Stimulated activated CD4-positive, alpha-beta T cell treated with anti-CD3 and anti-CD28 coated beads, Interleukin-1b, Interleukin-23, amount 100 ng/mL, for 48 hours (primary cell): ENCODE measurements at places on chromosomes 7 and 10.
A peak's percentile ranks its signal among the peaks of the same experiment; 100 is the strongest.

DNA sequence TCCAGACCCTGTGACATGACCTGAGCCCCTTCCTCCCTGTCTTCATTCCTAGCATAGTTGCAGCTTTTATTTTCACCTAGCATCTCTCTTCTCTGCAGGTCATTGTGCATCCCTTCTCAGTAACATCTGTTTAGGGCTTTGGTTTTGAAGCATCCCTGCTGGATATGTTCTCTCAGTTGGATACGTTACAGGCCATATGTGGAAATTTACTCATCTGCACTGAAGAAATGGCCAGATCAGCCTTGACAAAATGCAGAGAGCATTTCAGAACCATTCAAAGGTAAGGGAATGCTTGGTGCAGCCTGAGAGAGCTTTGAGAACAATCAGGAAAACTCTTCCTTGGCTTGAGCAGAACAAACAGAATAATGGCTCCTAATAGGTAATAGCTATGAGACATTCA lies 647.0 kb downstream of the KCNMA1 start:
- DNase-seq: no peak

DNA sequence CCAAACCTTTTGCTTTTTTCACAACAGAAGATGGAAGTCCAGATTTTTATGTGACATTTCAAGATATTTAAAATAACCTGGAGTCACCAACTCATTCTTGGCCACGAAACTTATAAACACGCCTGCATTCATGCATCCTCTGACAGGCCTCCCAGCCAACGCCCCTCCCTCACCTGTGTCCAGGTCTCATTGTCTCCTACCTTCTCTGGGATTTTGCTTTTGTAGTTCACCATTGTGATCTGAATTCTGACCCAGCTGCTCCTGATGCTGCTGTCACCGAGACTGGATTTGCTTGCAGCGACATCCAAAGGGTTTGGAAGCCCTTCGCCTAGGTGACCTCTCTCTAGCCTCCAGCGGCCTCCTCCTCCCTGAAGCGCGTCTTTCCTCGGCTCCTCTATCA lies 10.8 kb downstream of the ZNF467 start:
- no peak for DNase-seq

DNA sequence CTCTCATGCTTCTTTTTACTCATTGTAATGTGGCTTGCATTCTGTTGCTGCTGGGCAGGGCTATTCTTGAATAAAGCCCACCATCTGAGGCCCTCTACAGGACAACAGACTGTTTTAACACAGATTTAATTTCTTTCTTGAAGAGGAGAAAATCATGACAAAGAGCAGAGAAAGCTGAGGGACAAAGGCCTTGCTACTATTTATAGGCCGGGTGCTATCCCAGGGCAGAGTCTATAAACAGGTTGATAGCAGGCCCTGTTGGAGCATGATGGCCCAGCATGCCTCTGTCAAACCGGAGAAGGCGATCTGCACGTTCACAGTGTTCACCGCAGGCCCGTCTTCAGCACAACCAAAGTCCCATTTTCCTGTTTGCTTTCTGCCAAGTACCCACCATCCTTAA lies 3.0 kb downstream of the VIPR2 start:
- DNase-seq: no peak

DNA sequence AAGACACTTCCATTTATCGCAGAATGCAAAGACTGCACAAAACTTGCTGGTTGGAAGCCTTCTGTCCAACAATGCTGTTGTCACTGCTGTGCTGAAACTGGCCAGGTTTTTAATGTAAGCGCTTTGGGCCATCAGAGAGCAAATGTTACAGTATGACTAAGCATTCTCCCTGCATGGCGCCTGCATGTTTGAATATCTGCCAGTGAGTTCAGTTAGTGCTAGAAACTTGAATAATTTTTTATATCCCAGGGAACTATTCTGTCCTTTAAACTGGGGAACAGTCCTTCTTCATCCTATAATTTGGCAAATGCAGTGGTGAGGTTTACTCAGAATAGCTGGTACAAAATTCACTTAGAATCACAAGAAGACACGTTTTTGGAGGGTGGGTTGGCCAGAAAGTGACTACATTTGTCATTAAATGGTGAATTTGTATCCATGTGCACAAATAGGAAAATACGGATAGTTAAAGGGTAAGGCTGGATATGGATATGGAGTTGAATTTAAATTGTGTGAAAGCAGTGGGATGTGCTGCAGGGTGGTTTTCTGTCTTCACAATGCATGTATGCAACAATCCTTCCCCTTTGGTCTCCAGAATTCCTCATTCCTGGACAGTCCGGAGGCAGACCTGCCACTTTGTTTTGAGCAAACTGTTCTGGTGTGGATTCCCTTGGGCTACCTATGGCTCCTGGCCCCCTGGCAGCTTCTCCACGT lies 1.7 kb downstream of the ABCC2 start:
- DNase-seq: no peak

DNA sequence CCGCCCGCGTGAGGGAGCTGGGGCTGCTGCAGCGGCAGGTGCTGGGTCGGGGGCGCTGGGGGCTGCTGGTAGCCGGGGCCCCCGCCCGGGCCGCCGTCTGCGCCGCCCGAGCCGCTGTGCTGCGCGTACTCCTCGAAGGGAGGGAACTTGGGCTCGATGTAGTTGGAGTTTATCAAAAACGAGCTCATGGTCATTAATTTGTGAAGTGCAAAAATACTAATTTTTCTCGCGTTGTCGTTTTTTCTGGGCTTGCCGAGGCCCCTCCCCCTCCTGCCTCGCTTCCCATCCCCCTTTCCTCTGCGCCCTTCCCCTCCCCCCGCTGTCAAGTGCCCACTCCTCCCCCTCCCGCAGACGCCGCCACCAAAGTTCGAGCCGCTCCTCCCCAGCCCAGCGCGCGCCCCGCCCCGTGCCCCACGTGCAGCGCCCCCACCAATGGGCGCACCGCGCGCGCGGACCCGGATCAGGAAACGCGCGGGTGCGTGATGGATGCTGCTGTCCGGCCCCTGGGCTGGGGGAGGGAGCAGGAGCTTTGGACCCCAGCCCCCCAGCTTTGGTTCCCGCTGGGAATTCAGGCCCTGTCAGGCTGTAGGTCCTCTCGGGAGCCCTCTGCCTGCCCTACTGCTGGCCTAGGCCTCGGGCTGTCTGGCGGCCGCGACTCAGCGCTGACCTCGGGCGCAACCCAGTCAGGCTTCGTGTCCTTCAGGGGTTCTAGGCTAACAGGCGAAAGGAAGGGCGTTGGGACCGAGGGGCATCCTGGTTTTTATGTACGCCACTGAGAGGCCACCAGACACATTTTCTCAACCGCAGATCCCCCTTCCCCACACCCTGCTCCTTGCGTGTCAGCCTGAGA lies at the start of gene HOXA4:
HOXA4 (minus strand) TSS at position 218 of the 850 bp plus-strand sequence; CDS start at position 194, 24 bp downstream.
- peak; percentile 67 for DNase-seq

- DNase-seq: no peak
These were observed 107.8 kb downstream of the ADARB2 start for GRCh38 chr10:1629326-1630198.

- no peak for DNase-seq
These were observed 30.0 kb upstream of the EIF5AL1 start for GRCh38 chr10:79482304-79482703.

GRCh38 chr7:131325179-131325840 lies 2.4 kb upstream of the MKLN1 start:
- peak; percentile 20 for DNase-seq

DNA sequence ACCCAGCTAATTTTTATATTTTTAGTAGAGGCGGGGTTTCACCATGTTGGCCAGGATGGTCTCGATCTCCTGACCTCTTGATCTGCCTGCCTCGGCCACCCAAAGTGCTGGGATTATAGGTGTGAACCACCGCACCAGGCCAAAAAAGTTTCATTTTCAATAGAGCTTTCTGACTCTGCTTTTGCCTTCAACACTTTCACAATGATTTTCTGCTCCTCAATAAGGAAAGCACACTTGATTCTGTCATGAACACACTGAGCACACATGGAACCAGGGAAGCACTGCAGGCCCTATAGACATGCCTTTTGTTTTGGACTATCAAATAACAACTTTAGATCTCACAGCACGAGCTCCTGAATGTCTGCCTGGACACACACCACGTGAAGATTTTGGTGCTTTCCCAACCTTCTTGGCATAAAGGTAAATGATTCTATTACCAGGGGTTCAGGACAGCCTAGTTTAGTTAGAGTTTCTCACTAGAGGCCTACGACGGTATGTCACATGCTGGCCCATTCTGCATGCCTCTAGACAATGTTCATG lies 8.0 kb downstream of the RRP12 start:
- no peak for DNase-seq

GRCh38 chr7:1919539-1920265 lies 249.6 kb downstream of the ELFN1 start:
- no peak for DNase-seq

GRCh38 chr10:59229441-59229840 lies 53.0 kb downstream of the PHYHIPL start:
- DNase-seq: no peak

DNA sequence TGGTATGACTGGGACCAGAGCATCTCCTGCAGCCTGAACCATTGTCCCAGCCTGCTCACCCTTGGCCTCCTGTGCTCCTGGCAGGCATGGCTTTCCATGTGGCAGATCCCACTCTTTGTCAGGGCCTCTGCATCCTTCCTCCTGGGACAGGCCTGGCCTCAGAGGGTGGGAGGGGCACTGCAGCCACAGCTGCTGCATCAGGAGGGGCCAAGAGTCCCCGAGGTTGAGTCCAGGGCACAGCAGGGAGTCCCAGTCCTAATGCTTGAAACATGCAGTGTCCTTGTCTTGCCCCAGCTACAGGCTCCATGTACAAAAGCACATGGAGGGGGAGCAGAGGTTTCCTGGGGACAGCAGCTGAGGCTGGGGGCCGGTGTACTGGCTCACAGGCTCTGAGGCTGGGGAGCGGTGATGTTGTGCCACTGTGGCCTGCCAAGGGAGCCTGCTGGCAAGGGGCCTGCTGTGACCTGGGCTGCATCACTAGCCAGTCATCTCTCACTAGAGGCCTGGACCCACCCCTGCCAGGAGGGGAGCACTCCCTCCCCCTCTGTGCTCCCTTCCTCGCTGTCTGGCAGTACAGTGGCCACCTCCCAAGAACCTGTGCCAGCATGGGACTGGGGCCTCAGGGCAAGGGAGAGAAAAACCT lies 144.8 kb downstream of the ZNF248 start:
- no peak for DNase-seq

GRCh38 chr10:113216102-113216501 lies 266.1 kb downstream of the TCF7L2 start:
- no peak for DNase-seq

DNA sequence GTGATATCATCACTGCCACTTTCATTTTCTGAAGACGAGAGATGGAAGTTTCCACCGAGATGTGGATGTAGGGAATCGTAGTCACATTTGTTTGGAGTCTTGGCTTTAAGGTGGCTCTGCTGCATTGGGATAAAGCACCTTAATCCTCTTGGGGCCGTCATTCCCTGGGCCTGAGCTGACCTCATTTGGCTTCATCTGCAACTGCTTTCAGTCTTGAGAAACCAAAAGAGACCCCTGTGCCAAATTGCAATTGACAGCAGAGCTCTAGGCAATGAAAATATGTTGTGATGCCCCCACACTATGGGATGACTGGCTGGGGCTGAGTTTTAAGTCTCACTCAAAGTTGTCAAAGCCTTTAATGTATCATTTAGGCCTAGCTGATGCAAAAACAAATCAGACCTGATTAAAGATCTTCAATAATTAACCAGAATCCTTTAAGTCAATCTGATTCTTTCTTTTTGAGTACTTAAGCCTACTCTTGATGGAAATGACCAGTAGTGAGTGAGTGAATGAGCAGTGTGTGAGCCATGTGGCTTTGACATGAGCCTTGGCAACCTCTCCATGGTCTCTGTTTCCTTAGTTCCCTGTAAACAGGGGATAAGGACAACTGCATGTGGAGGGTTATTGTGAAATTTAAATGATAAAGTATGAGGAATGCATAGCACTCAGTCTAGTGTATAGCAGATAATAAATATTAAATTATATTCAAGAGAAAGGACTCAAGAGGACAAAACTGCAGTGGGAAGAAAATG lies 155.0 kb downstream of the BMPER start:
- no peak for DNase-seq

DNA sequence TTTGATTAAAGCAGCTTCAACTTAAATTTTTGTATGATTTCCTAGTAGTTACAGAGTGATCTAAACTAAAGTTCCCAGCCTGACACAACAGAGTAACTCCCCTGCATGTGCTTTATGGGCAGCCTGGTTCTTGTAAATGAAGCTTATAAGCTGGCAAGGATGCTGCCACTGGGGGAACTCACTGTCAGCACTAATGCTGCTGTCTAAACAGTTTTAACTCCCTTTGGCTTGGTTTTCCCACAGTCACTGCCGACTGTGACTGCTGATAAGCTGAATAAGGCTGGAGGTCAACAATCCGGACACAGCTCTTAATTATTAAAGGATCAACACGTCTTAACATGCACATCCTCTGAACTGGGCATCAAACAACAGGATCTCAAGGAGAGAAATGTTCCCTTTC lies 130.1 kb downstream of the OTUD1 start:
- no peak for DNase-seq

DNA sequence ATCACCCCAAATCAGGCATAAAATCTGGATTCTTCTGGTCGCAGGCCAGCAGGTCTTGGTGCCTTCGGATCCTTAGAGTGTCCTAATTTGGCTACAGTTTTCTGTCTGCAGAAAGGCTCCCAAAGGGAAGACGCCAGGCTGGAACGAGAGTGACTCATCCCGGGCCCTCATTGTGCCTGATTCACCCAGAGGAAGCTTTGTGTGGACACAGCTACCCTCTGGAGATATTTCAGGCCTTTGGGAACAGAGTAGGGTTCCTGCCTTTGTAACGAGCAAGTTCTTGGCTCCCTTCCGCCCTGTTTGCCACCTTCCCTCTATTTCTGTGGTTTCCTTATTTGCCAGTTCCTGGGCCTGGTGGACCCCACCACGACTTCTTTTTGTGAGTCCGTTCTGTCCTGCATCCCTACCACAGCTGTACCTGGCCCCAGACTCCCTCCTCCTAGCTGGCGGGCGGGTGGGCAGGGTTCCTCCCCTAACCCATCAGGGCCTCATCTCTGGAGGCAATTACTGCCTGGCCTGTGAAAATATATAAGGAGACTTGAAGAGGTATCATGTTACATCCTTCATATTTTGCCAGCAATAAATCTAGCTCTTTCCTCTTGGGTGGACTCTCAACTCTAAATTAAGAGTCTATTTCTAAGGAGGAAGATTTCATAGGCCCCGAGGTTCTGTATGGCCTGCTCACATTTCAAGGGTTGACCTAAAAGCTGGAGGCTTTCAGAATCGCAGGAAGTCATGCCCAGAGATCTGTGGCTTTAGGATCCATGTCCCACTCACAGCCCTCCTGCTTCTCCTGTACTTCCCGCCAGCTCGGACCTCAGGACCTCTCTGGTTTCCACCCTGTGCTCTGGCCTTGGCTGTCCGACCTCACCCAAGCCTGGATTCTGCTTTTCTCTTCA lies 219.2 kb upstream of the ZNF32 start:
- no peak for DNase-seq

GRCh38 chr7:154302380-154302779 lies 250.2 kb downstream of the DPP6 start:
- no peak for DNase-seq

GRCh38 chr7:12943781-12944180 lies 256.3 kb downstream of the ARL4A start:
- DNase-seq: no peak
